ENCODE measurements at places on chromosomes 1 and 21. TPM values are rescaled to one million over a fixed set of nuclear protein-coding genes. Genes with fewer than 3 reads are reported as not detected.

The GLMN gene
- 25.7 TPM for total RNA-seq

The TMEM234 gene
- total RNA-seq = 12.3 TPM

The TINAGL1 gene
- total RNA-seq = not detected

The FMO4 gene
- 1.5 TPM for total RNA-seq

The RRP1B gene
- 49.1 TPM for total RNA-seq

The KIF1B gene
- 21.3 TPM for total RNA-seq

The REN gene
- not detected for total RNA-seq

The PDE9A gene
- total RNA-seq = 6.8 TPM

The DMAP1 gene
- 36.9 TPM for total RNA-seq

The PRELP gene
- total RNA-seq = not detected

The C1QC gene
- not detected for total RNA-seq

The LAX1 gene
- total RNA-seq = 20.3 TPM

The TMEM9 gene
- 14.6 TPM for total RNA-seq

The ERICH3 gene
- total RNA-seq = 0.23 TPM

The OPTC gene
- not detected for total RNA-seq

The BCAS2 gene
- 36.3 TPM for total RNA-seq

The LMOD1 gene
- not detected for total RNA-seq

The CLDN19 gene
- not detected for total RNA-seq

The BGLAP gene
- 0.93 TPM for total RNA-seq

The AGBL4 gene
- not detected for total RNA-seq

The LAD1 gene
- not detected for total RNA-seq

The RASSF5 gene
- total RNA-seq = 184 TPM

The KPRP gene
- total RNA-seq = not detected

The AGO1 gene
- total RNA-seq = 23.7 TPM

The CCDC185 gene
- not detected for total RNA-seq

The NR5A2 gene
- not detected for total RNA-seq

The OR10R2 gene
- not detected for total RNA-seq

The ERG gene
- total RNA-seq = not detected

The GPR37L1 gene
- not detected for total RNA-seq

The CTSS gene
- 85.3 TPM for total RNA-seq

The GNL2 gene
- 55.4 TPM for total RNA-seq

The JAM2 gene
- 0.26 TPM for total RNA-seq

The CD1D gene
- not detected for total RNA-seq

The RNF207 gene
- 12.4 TPM for total RNA-seq

The CR1L gene
- total RNA-seq = not detected

The PLA2G2F gene
- total RNA-seq = not detected

The BRDT gene
- total RNA-seq = not detected

The S100A3 gene
- total RNA-seq = not detected

The ADAMTSL4 gene
- total RNA-seq = 0.35 TPM

The SPRR2B gene
- not detected for total RNA-seq

The AUNIP gene
- 9.8 TPM for total RNA-seq

The MEF2D gene
- 63.1 TPM for total RNA-seq

Data from activated CD8-positive, alpha-beta memory T cell treated with anti-CD3 and anti-CD28 coated beads, Interleukin-2, amount 10 ng/mL, durations not matched to agents 7 days and 5 days (primary cell).